ENCODE measurements at places on chromosomes 4 and X.
A peak's percentile ranks its signal among the peaks of the same experiment; 100 is the strongest.

DNA sequence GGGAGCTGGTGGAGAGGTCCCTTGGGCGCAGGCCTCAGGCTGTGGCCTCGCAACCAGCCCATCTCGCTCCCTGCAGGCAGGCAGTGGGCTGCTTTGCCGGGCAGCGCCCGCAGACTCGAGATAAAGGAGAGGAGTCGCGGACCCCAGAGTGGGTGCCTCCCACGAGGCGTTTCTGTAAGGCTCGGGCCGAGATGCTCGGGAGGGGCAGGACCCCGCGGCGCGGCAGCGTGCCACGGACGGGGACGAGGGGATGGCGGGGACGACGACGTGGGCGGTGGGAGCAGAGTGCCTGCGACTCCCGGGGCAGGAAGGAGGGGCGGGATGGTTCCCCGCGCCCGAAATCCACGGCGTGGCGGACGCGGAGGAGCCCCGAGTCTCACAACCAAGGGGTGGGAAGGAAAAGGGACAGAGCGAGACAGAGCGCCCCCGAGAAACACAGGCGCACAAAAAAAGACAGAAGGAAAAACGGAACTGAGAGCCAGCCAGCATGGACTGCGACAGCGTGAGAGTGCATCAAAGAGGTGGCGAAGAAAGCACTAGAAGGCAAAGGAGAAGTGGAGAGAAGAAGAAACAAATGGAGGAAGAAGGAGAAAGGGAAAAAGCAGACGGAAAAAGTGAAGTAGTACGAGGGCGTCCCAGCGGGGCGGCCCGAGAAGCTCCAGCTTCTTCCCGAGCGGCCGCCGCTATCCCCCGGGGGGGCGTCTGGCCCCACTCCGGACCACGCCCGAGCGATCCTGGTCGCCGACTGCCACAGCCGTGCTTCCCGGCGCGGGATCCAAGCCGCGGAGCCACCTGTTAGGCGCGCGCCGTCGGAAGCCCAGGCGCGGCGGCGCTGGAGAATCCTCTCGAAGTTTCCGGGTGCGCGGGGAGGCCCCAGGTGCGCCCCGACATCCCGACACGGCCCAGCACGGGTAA, 1.5 kb downstream of the BEND4 start:
- DNase-seq = peak; percentile 12

DNA sequence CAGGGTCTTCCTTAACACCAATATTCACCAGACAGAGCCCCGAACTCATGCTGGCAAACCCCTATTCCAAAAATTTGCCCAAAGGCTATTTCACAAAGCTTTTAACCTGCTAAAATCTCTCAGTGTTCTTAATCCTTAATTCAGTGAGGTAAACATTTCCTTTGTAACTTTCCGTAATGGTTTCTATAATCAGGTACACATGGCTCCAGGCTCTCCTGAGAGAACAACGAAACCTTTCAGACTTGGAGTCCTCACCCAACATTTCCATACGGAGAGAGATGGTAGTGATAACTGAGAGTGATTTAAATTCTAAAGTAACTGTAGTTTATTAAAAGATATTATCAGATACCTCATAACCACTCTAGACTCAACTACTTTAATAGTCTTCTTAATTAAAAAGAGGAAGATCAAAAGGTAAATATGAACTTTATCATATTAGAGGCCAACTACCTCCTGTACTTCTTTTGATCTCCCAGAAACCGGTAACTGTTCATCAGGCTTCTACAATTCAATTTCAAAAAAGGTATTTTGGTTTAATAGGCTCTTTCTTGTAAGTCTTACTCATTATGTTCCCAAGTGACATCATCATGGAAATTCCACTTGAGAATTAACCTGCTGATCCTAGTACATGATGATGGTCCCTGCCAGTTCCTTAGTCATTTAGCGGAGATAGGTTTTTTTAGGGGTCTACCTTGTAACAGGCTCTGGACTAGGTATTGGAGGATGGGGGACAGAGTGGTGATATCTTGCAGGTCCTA, 91.4 kb upstream of the UCP1 start:
- DNase-seq = no peak

- no peak for DNase-seq
Measured at GRCh38 chr4:85748654-85749053, 273.7 kb downstream of the ARHGAP24 start.

GRCh38 chr4:83922402-83922801, 386.5 kb downstream of the GPAT3 start:
- DNase-seq = no peak

DNA sequence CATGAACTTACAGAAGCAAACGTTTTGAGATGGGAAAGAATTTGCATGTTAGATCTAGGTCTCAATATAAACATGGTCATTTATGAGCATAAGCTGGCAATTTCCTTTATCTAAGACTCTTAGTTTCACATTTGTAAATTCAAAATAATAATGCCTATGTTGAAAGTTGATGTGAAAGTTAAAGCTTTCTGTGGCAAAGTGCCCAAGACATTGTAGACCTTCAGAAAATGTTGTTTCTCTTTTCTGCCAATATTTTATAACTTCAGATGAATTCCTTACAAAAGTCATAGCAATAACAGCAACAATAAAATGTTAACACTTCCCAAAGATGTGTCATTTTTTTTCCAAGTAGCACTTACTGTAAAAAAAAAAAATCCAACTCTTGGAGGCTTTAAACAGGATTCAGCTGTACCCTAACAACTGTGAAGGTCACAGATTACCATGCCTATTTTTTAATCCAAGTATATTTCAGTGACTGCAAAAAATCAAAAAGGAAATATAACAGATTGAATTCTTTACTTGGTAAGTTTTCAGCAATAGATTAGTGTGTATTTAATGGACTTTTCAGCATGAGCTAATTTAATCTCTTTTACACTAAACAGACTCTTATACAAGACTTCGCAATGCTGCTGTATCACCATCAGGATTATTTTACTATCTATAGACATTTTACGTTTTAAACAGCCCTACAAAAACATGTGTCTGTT, 206.5 kb upstream of the PDE5A start:
- DNase-seq = no peak

GRCh38 chr4:107283587-107284559, 247.8 kb upstream of the DKK2 start:
- DNase-seq = no peak

GRCh38 chr4:184983672-184984356, 34.5 kb upstream of the HELT start:
- peak; percentile 74 for DNase-seq

DNA sequence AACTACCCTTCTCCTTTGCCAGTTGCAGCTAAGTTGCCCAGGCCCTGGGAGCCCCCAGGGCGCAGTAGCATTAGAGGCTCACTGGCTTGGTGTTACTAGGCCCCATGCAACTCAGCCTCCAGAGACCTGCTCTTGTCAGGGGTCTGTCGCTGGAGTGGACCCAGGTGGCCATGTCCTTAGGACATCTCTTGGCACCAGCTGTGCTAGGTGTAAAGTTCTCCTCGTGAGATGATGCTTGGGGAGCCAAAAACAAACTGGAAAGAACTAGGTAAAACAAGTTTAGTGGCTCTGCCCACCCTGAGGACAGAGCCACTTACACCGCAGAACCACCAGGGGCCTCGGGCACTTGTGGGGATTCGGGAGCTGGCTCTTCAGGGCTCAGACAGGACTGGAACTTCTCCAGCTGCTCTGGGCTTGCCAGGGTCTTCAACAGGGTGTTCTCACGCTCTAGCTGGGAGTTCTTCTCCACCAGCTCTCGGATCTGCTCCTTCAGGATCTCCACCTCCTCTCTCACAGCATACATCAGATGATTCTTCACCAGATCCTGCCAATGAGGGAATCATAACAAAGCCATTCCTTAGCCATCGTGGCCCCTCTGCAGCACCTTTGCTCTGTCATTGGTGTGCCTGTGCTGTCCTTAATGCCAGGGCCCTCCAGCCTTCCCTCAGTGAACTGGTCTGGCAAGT, 61.2 kb downstream of the TSC22D3 start:
- DNase-seq = peak; percentile 12

DNA sequence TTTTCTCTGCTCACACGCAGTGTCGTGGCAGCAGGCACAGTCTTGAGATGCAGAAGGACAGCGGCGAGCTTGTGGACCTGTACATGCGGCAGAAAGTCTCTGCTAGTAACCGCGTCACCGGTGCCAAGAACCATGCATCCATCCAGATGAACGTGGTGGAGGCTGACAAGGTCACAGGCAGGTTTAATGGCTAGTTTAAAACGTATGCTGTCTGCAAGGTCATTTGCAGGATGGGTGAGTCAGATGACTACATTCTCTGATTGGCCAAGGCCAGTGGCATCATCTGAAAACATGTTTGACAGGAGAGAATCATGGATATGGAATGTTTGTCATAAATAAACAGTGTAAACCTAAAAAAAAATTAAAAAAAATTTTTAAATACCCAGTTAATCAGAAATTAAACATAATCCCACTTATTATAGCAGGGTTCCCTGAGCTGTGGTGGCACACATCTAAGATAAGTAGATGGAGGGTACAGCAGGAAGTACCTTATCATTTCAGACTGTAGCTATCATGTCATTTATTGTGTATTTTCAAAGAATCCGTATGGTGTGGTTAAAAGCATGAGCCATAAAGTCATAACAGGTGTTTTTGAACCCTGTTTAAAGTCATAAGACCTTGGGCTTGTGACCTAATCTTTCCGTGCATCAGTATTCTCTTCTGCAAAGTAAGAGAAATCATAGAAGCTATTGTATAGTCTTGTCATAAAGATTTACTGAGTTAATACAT, 7.5 kb upstream of the BMP2K start:
- no peak for DNase-seq

DNA sequence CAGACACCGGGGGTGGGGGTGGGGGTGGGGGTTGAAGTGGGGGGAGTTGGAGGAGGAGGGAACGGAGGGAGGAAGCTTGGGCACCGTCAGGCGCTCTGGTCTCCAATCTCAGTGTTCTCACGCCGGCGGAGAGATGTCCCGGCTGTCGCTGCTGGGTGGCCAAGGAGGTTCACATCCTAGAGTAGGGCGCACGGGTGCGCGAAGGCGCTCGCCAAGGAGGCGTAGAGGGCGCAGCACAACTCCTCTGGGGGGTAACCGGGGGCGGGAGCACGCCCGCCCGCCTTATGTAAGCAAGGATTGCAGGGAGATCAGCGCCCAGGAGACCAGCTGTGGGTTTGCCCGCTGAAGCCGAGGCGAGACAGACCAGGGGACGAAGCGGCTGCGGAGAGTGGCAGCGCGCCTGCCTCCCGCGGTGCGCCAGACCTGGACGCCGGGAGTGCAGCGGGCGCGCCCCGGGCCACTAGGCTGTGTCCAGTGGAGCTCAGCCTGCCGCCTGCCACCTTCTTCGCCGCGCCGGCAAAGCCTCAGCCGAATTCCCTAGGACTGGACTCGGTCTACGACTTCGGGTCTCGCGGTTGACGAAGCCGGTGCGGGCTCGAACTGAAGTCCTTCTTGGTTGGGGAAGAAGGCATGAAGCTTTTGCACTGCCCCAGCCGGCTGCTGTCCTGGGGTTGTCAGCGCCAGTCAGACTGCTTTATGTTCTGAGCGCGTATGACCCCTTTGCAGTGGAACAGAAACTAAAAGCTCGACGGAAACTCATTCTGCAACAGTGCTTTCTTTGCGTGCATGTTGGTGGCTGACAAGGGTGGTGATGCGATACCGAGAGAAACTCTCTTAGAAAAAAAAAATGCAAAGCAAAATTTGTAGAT, 707 bp upstream of the UNC5C start:
- DNase-seq = peak; percentile 10

DNA sequence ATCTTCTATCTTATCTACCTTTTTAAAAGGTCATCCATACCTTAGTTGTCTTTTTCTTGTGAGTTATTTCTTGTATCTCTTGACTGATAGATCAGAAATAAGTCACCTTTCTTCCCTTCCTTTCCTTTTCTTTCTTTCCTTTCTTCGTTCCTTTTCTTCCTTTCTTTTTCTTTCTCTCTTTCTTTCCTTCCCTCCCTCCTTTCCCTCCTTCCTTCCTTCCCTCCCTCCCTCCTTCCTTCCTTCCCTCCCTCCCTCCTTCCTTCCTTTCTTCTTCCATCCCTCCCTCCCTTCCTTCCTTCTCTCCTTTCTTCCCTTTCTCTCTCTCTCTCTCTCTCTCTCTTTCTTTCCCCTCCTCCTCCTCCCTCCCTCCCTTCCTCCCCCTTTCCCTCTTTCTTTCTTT, 93.5 kb downstream of the CEP135 start:
- DNase-seq = no peak

DNA sequence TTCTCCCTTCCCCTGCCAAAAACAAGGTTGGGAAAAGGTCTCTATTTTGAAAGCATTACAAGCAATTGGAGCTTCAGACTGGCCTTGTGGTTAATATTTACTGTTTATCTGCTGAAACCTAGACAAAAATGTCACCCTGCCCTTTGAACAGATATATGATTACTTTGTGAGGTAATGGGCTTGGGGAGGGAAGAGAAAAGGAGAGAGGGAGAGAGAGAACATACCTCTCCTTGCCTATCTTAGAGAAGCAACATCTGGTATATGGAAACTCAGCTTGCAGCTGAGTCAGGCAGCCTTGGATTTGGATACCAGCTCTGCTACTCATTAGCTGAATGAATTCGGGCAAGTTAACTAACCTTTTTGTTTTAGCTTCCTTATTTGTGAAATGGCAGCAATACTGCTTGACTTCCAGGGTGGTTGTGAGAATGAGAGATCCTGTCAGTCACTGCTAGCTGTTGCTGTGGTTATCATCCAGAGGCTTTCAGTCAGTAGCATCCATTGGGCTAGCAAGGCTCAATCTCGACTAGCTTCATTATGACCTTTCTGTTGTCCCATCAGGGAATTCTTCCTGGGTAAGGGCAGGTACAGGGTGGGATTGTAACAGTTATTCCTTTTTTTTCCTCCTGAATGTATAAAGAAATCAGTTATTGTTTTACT, 41.1 kb downstream of the ZFX start:
- no peak for DNase-seq

DNA sequence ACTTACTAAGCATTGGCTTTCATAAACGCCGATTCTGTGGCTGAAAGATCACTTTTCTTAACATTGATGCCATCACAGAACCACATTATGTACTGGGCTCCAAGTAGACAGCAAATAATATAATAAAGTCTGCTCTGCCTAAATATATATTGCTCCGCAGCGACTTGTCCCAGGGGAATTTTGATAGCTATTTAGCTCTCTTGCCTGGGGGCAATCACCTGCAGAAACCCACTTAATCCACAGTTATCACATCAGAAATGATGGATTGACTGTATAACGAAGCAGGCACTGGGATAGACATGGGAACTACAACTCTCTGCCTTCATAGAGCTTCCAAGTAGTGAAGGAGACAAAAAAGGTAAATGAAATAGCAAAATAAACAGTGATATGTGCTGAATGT, 48.0 kb upstream of the MYOZ2 start:
- DNase-seq = no peak

DNA sequence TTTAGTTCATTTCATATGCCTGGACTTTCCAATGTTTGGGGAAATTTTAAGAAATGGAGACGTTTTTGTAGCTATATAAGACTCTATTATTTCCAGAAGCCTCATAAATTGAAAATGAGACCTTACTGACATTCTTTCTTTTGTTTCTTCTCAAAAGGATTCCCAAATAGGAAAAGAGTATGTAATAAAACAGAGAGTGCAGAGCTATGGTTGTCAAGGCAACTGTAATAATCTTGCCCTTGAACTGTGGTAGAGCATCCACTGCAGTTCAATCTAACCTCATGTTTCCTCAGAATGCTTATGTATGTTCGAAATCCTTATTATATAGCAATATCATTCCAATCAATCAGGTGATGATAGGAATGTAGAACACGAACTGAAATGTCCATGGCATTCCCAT, 54.1 kb downstream of the AMELX start:
- DNase-seq = no peak
